Kidney capillary endothelial cell (primary cell): ENCODE measurements at places on chromosomes 11 and 22.

DNA sequence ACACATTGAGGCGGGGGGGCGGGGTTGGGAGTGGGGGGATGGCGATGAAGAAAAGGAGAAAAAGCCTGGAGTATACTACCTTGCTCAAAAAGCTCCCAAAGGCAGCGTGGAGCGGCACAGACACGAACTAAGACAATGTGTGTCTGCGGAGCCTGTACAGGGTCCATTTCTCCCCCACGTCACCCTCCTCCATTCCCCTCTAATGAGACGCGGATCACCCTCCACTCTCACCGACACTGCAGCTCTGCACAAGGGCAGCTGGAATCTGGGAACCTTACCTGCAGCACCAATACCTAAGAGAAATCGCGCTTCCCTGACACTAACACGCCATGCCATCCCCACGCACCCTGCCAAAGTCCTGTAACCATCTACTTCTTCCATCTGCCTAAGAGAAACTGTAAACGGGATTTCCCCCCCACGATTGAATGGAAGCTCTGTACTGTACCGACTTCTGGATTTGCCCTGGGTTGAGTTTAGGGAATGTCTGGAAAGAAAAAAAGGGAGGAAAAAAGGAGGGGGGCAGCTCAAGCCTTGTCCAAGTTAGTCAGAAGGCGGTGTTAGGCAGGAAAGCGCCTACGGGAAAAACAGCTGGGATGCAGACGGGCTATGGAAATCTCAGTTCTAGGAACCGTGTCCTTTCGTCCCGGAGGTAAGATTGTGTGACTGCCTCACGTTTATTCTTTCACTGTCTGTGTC is 125.7 kb upstream of the C11orf58 start:
- no peak for DNase-seq

DNA sequence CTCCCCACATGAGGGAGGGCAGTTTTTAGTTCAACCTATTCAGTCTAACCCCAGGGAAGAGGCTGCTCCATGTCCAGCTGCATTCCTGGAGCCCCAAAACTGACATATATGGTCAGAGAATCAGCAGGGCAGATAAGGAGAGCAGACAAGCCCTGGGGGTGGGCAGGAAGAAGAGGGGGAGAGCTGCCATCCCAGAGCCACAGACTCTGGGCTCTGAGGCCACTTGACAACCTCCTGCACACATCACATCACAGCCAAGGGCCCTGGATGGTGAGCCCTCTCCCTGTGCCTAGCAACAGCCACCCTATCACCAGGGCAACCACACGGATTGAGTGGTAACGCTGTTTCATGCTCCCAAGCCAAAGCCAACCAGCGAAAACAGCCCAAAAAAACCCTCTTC is 3.1 kb downstream of the ARHGAP1 start:
- no peak for DNase-seq

- no peak for DNase-seq
Observed at GRCh38 chr22:40345271-40345670, 1.0 kb upstream of the ADSL start.

- DNase-seq: no peak
Observed at GRCh38 chr11:121589946-121590537, 137.3 kb upstream of the SORL1-AS1 start.

GRCh38 chr11:82899957-82900276 is 313 bp downstream of the PRCP start:
- no peak for DNase-seq

- DNase-seq: no peak
Observed at GRCh38 chr11:83027794-83028193, 43.9 kb downstream of the RAB30 start.

DNA sequence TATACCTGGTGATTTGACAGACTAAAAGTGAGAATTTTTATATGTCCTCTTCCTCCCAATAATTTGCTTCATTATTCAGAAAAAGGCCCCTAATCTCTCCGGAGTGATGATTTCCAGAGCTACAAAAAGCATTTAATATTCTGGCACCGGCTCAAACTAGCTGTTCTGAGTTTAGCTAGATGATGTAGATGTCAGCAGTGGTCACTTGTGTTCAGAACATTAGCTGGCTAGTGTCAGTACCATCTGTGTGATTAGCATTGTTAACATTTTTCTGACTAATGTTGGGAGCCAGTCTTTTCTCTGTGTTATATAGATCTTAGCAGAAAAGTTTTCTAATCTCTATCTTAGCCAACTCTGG is 68.7 kb upstream of the RRM1 start:
- DNase-seq: no peak

DNA sequence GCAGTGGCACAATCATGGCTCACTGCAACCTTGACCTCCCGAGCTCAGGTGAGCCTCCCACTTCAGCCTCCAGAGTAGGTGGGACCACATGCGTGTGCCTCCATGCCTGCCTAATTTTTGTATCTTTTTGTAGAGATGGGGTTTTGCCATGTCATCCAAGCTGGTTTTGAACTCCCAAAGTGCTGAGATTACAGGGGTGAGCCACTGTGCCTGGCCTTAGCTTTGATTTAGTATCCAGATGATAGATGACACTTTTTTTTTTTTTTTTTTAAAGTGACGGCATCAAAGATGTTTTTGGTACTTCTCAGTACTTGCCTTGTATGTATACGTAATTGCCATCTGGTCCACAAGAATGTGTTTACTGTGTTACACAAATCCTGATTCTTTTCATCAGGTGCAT is 23.4 kb downstream of the LDHAL6A start:
- DNase-seq: no peak

DNA sequence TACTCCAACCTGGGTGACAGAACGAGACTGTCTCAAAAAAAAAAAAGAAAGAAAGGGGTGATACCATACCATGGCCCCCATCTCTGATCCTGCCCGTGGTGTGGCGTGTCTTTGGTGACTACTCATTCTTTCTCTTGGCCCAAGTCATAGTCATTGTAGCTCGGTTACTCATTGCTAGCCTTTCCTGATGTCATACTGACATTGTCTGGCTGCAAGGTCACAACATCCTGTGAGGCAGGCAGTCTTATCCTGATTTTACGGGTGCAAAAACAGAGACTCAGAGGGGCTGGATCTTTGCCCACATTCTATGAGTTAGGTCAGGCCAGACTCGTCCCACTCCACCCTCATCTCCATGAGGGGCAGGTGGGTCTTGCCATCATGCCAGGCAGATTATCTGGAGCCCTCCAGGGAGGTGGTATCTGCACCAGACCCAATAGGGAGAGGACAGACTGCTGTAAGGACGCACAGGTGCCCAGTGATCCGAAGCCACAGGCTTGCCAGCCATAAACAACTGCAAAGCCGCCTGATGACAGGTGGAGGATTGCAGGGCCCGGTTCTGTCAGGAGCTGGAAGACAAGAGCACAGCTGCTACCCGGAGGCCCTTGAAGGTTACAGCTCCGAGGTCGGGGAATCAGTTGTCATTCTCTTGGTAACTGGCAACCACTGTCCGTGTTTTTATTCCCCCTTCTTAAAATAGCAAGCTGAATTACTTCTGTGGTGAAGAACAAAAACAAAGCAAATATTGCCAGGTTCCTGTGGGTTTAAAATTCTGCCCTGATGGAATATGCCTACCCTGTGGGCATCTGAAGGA is 13.8 kb downstream of the TOM1 start:
- DNase-seq: peak; percentile 96

- DNase-seq: peak; percentile 19
Observed at GRCh38 chr22:43185860-43186261, 1.1 kb downstream of the TTLL12 start.

GRCh38 chr22:27627901-27628300 is 173.7 kb downstream of the MN1 start:
- DNase-seq: no peak

- DNase-seq: no peak
Observed at GRCh38 chr11:10488934-10489691, 34.0 kb downstream of the AMPD3 start.

DNA sequence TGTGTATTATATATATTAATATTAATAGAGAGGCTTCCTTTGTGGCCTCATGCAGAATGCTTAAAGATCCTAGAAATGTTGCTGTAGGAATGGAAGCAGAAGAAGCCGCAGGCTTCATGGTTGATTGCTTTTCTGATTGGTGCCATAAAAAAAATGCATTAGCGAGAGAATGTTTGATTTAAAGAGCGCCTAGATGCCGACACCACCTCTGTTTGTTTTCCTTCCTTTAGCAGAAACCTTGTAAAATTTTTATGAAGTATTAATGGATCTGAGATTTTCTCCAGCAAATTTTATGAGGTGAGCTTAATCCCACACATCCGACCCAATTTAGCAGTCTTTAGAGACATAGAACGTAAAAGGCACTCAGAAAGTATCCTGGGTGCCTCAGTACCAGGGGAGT is 587.5 kb downstream of the NTM start:
- DNase-seq: no peak

DNA sequence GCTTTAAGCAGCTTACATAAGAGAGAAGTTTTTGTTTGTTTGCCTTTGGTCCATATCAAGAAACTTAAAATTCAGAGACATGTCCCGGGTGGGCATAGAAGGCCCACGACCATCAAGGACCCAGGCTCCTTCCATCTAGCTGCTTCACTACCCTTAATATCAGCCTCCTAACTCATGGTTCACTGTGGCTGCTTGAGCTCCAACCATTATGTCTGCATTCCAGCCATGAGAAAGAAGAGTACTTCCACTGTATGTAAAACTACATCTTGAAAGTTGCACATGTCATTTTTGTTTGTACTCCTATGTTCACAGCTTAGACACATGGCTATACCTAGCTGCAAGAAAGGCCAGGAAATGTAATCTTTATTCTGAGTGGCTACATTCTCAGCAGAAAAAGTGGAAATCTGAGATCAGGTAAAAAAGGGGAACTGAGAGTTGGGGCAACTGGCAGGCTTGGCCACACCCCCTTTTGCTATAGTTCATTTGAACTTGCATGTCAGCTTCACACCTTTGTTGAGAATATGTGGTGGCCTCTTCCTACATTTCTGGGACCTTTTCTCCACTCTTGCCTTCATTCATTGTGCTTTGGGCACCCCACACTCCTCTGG is 81.3 kb upstream of the TP53I11 start:
- no peak for DNase-seq

DNA sequence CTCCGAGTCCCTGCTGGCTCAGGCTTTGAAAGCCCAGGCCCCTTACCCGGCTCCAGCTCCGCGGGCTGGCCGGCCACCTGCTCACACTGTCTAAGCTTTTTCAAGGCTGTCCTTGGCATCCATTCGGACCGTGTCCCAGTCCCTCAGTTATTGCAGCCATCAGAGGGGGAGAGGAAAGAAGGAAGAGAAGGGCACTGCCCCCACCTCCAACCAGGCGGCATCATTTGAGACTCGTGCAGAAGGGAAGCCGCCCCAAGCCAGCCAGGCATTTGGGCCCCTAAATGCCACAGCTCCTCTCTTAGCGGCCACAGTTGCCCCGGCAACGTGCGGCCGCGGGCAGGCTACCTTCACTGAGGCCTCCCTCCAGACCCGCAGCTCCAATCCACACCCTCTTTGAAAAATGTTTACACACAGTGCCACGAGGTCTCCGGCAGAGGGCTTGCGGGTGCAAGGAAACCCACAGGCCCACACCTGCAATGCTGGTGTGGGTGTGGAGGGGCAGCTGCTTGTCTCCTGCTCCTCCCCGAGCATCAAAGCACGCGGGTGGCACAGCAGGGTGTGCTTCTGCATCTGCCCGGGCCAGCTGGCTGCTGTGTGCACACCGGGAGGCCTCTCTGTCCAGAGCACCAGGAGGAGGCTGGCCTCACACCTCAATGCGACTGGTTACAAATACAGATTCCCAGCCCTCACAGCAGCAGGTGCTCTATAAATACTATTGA is 124.4 kb downstream of the CTTN start:
- DNase-seq: no peak

- DNase-seq: no peak
Observed at GRCh38 chr11:103367650-103368049, 258.4 kb downstream of the DYNC2H1 start.

GRCh38 chr11:1742371-1742770 is 8.0 kb downstream of the IFITM10 start:
- DNase-seq: no peak

- no peak for DNase-seq
Observed at GRCh38 chr22:27116312-27117086, 459.1 kb downstream of the MIAT start.

GRCh38 chr22:28046100-28046499 is 127.0 kb upstream of the PITPNB start:
- DNase-seq: no peak

- DNase-seq: no peak
Observed at GRCh38 chr11:16744128-16744725, 5.8 kb downstream of the C11orf58 start.

DNA sequence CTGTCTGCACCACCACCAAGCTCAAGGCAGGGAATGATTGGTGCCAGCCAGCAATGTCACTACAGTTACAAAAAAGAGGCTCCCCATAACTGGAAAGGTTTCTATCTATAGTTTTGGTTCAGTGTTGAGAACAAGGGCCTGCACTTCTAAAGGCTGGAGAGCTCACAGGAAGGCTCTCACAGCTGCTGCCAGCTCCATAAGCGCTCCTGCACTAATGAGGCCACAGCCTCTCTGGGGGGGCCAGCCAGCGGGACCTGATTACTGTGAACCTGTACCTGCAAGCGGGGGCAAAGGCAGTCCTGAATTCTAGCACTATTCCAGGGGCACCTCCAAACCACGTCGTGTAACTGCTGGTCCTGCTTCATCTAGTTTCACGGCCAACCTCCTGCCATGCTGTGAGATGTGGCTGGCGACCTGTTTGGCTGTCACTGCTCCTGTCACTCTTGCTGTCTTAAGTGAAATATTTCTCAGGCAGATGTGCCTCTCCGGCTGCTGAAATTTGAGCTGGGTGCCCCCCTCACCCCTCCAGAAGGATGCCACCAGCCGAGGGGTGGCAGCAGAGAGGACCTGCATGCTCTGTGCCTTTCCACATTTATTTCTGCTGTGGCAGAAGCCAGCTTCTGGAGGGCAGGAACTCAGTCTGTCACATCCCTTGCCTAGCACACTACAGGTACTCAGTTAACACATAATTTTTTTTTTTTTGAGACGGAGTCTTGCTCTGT is 53.3 kb upstream of the ARFGAP3 start:
- no peak for DNase-seq

- no peak for DNase-seq
Observed at GRCh38 chr11:117420143-117420485, 92.5 kb downstream of the CEP164 start.

- no peak for DNase-seq
Observed at GRCh38 chr11:35559949-35560348, 34.5 kb upstream of the PAMR1 start.

DNA sequence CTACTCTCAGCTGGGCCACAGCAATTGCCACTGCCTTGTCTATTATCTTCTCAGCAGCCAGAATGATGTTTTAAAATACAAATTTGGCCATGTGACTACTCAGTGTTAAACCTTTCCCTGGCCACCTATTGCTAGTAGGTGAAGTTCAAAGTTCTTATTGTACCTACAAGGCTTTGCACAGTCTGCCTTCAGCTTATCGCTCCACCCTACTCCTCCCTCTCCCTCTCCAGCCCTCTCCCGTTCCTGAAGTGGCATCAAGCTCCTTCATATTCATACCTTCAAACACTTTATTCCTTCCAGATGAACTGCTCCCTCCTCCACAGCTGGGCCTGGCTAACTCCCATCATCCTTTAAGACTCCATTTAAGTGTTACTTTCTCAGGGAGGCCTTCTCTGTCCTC is 37.3 kb downstream of the OR10A6 start:
- no peak for DNase-seq

DNA sequence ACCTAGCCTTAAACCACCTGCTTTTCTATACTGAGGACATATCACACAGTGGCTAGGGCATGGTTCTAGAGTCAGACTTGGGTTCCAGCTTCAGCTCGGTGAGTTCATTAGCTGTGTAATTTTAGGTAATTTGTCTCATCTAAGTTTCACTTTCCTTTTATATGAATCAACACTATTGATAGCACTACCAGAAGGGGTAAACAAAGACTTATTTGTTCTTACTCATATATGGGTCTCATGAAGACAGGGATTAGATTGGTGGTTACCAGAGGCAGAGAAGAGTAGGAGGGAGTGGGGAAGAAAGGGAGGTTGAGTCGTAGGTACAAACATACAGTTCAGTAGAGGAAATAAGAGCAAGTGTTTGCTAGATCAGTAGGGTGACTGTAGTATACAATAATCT is 924.7 kb downstream of the OPCML start:
- no peak for DNase-seq
